ENCODE measurements at places on chromosomes 7 and 10.

GRCh38 chr7:99557196-99557607 is 1.2 kb upstream of the ZNF655 start:
- no peak for DNase-seq

DNA sequence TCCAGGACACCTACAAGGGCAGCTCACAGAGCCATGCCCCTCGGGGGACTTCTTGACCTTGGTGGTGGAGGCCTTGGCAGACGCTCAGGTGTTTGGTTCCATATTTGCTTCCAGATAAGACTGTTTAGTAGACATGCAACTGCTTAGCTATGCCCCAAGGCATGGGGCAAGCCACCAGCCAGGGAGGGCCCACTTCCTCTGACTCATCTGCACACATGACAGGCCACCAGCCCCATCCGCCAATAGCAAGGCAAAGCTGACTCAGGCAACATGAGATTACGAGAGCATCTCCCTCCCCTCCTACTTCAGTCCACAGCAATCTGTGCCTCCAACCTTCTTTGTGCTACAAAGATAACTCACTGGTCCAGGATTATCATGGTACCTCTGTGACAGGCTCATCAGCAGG is 54.9 kb downstream of the KCNMA1 start:
- peak; percentile 88 for DNase-seq

GRCh38 chr7:43630482-43630881 is 47.6 kb downstream of the STK17A start:
- DNase-seq, result no peak

DNA sequence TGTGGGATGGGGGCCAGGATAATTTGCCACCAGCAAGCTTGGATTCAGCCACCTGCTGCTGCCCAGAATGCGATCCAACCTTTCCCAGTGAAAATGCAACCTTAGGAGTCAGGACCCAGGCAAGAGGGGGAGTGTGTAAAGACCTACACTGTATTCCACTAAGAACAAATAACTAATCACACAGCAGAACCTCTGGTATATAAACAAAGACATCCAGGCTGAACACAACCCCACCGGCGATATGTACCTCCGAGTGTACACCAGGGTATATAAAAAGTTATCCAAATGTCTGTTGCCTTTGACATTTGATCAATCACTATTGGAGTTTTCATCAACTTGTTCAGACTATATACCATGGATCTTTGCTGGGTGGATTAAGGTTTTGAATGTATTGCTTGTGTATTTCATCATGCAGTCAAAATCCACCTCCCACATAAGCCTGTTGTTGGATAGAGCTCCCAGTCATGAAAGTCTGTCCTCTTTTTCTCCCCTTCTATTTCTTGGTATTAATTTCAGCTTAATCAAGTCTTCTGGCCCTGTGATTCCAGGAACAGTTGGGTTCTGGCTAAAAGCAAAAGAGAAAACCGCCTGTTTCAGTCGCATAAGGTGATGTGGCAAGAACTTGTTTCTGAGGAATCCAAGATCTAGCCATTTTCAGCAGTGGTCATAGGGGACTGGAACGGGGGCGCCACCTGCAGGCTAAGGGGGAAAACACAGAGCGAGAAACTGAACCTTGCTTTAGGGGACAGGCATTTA is 290.7 kb downstream of the CCDC3 start:
- DNase-seq, result peak; percentile 68

DNA sequence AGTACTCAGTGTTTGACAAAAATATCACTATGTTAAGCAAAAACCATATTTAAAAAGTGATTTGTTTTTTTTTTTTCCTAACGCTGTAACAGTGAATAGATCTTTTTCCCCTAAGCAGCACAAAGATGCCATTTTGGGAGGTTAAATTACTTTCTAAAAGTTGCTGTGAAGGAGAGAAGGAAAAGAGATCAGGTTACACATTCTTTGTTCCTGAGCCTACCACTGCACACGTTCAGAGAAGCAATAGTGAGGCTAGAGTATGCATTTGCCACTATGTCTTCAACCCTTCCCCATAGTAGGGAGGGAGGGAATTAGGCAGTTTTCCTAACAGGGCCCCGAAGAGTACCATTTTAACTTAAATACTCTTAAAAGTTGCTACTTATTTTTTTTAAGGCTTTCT is 38.9 kb downstream of the BMPR1A start:
- peak; percentile 77 for DNase-seq

GRCh38 chr7:147033641-147034040 is 917.0 kb downstream of the CNTNAP2 start:
- DNase-seq, result no peak

- DNase-seq, result no peak
Observed at GRCh38 chr10:65518379-65518778, 1407.5 kb upstream of the LRRTM3 start.

- DNase-seq, result no peak
Observed at GRCh38 chr10:113356794-113357680, 195.8 kb upstream of the HABP2 start.

- no peak for DNase-seq
Observed at GRCh38 chr7:155962968-155963300, 150.7 kb upstream of the SHH start.

- DNase-seq, result no peak
Observed at GRCh38 chr7:41832941-41833340, 130.1 kb upstream of the INHBA start.

DNA sequence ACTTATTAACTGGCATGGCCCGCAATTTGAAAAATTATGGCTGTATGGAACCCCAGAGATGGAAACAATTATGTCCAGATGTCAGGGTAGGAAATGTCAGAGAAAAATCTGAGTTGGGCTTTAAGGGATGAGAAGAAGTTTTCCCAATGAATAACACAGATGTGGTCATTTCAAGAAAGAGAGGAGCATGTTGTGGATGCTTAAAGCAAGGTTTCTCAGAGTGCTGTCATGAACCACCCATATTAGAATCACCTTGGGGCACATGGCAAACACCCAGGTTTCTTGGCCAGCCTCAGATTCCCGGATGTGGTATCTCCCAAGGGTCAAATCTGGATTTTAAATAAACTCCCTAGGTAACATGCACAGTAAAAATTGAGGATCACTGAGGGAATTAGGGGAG is 43.6 kb downstream of the LAMB4 start:
- no peak for DNase-seq

- no peak for DNase-seq
Observed at GRCh38 chr7:31758755-31759154, 71.7 kb downstream of the PPP1R17 start.

DNA sequence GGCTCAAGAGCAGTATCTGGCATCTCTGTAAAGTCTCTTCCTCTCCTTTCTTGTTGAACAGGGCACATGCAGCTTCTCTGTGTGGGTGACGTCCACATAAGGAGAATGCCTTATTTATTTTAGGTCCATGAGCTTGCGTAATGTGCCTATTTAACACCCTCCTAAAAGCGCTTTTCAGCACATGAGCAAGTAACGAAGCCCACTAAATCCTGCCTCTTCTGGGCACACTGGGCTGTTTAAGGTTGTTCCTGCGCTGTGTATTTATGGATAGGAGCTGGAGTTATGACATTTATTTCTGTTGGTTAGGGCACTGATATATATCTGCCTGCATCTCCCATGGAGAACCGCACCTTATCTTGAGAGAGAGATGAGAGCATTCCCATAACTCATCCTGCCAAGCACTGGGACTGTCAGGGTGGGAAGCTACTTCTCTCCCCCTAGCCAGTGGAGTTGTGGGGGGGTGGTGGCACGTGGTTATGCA is 76.1 kb downstream of the LRRC4 start:
- DNase-seq, result no peak

- no peak for DNase-seq
Observed at GRCh38 chr10:43674553-43675210, 26.0 kb upstream of the ZNF32 start.

DNA sequence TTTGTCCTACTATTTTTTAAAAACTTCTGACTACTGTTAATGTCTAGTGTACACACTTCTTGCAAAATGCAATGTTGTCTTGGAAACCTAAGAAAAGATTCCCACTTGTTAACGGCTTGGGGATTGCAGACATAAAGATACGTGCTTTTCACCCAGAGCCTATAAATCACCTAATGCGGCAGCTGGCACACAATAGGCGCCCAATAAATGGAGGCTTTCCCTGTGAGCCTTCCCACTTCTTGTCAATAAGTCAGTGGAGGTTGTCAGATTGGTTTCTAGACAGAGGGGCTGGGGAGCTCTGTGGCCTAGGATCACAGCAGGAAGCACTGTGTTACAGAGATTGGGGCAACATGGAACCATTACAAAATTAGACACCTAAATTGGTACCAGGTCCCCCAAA is 74.7 kb downstream of the VSTM4 start:
- DNase-seq, result no peak

GRCh38 chr7:91692800-91693199 is 187.7 kb downstream of the MTERF1 start:
- DNase-seq, result no peak

- no peak for DNase-seq
Observed at GRCh38 chr10:65358565-65358964, 1567.3 kb upstream of the LRRTM3 start.

- DNase-seq, result no peak
Observed at GRCh38 chr7:105985229-105985628, 22.2 kb downstream of the CDHR3 start.

GRCh38 chr7:75635036-75635435 is 103.7 kb downstream of the HIP1 start:
- DNase-seq, result no peak

DNA sequence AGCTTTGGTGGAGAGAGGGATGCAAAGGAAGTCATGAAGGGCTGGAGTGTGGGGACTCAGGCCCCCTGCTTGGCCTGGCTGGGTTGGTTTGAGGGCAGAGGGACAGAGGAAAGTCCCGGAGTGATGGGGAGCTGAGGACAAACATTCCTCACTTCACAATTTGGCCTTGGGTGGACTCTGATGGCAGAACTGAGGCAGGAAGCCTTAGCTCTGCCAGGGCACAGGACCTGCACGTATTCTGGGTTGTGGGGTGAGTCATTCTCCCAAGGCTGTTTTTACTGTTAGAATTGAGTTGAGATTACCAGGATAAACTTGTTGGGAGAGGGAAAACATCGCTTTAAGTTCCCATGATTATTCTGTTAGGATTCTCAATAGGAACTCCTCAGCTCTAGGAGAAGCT is 2.6 kb downstream of the GOLGA7B start:
- DNase-seq, result no peak

GRCh38 chr7:130393101-130393561 is 12.8 kb downstream of the CPA1 start:
- DNase-seq, result no peak

- DNase-seq, result peak; percentile 3
Observed at GRCh38 chr7:92835851-92836488, 403 bp downstream of the CDK6 start.

DNA sequence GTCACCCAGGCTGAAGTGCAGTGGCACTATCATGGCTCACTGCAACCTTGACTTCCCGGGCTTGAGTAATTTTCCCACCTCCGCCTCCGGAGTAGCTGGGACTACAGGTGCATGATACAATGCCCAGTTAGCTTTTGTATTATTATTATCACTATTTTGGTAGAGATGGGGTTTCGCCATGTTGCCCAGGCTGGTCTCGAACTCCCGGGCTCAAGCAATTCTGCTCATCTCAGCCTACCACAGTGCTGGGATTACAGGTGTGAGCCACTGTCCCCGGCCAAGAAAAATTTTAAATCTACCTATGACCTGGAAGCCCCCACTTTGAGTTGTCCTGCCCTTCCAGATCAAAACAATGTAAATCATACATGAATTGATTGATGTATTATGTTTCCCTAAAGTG is 38.8 kb downstream of the CCDC6 start:
- DNase-seq, result no peak

DNA sequence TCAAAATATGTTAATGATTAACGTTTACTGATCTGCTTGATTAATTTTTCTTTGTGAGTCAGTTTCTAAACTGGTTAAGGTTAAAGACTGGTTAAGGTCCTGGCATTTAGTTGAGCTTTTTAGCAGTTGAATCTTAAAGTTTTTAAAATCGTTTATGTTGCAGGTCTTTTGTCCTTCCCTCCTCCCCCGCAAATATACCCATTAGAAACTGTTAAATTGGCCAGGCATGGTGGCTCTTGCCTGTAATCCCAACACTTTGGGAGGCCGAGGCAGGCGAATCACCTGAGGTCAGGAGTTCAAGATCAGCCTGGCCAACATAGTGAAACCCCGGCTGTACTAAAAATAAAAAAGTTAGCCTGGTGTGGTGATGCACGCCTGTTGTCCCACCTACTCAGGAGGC is 100.9 kb downstream of the PODXL start:
- DNase-seq, result no peak

DNA sequence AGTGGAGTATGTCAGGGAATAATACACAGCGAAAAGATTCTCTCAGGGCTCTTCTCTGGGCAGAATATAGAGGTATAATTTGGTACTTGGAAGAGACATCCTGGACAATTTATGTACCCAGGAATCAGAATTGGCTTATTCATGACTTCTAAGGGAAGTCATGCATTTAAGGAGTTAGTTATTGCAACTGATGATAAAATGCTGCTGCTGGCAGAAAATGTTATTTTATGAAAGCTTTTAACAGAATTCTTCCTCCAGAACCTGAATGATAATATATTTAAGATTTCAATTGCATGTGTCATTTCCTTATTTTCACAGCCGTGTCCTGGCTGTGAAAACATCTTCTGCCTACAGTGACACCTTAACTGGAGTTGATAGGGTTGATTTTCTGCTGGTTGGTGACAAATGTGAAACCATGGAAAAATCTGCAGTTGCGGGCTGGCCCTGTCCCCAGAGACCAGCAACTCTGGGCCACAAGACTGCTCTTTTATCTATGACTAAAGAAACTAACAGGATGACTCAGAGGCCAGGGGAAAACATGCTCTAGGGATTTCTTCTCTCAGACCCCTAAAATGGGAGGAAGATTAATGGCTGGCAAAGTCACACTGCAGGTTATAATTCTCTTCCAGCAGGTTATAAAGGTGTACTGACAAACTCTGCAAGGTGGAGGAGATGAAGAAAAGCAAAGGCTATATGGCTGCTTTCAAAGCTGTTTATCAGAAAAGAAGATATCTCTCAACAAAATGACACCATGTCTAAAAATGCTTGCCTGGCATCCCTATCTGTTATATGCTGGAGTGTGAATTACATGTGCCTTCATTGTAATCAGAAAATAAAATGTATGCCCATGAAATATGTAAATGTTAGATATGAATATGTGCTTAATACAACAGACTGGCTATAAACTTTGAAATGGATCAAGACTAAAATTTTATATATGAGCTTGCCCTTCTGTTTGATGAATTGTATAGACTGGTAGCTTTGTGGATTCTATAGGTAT is 12.1 kb upstream of the TRUB1 start:
- DNase-seq, result peak; percentile 23

- no peak for DNase-seq
Observed at GRCh38 chr7:150914966-150915365, 62.6 kb downstream of the AOC1 start.

- peak; percentile 48 for DNase-seq
Observed at GRCh38 chr7:135335628-135336139, 102.0 kb downstream of the STRA8 start.

- no peak for DNase-seq
Observed at GRCh38 chr10:10676972-10677371, 340.7 kb upstream of the CELF2 start.

DNA sequence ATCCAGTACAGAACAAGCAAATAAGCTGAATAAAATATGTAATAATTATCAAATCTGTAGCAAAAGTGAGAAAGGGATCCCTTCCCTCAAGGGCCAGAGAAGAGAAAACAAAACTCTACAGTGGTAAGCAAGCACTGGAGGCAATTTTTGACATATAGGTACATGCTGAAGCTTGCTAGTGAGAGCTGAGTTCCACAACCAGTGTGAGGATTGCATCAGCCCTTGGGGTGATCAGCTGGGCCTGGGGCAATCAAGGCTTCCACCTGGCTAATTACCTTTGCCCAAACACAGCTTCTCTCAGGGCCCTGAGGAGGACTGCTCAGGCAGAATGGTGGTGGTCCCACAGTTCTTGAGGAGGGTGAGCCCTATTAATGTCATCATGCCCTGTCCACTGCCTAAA is 134.4 kb upstream of the DLX6 start:
- DNase-seq, result no peak

All from HTR-8/SVneo (cell line).